ENCODE measurements at places on chromosomes 5 and 9.

DNA sequence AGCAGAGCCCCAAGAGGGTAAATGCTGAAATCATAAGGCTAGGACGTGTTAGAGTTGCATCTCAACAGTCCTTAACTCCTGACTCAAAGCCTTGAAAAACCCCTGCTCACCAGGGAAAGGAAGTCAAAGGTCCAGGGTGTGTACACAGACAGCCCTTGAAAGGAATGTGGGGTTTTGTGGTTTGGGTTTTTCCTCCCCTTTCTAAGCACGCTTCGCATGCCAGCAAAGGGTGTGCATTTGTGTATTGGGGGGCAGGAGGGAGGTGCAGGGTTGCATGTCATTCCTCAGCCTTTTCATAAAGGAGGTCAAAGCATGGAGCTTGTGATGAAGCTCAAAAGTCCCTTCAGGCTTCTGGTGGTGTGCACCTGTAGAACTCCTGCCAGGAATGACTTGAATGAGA is 17.3 kb upstream of the XPA start:
- DNase-seq = no peak

GRCh38 chr9:76049341-76049740 is 158.9 kb downstream of the PCSK5 start:
- DNase-seq = no peak

GRCh38 chr5:79898611-79899010 is 92.5 kb downstream of the MTX3 start:
- no peak for DNase-seq

DNA sequence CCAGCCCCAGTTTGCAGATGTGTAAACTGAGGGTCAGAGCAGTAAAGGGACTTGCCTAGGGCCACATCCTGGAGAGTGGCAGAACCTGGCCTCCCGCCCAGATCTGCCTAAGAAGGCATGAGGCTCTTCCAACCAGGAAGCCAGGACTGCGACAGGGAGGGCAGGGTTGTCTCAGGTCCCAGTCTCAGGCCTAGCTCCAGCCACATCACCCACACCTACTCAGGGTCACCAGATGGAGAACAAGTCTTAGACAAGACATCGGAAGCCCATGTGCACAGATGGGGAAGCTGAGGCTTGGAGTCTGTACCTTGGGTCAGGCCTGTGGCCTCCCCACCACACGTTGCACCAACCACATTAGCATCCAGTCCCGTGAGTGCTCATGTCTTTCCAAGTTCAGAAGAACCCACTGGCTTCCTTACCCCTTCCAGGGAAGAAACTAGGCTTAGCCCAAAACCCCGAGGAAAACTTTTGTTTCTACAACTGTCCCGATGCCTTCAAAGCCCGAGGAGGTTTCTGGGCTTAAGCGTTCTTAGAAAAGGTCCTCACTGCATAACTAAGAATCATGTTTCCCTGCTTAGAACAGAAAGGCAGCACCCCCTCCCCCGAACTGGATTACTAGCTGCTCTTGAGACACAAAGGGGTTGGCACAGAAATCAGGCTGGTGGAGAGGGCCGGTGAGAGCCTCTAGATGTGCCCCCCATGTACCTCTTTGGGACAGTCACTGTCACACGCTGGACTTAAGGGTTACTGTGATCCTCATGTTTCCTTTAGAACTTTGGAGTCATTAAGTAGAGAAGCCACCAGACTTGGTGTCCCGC is 2.2 kb downstream of the FAM78A start:
- DNase-seq = no peak

DNA sequence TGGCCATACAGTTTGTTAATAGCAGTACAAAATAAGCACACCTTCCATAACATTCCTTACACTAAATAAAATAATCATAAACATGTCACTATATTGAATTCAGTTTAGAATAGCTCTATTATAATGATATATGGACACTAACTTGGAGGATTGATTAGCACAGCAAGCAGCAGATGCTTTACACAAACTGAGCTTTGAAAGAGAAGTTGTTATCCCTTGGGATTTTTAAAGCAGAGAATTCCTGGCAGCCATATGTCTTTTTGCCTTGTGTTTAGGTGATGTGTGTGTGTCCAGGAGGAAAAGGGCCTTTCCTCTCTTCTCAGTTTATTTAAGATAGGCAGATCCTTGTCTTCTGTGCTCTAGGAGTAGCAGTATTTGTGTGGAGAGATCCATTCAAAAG is 232.2 kb upstream of the GRIN3A start:
- DNase-seq = no peak

DNA sequence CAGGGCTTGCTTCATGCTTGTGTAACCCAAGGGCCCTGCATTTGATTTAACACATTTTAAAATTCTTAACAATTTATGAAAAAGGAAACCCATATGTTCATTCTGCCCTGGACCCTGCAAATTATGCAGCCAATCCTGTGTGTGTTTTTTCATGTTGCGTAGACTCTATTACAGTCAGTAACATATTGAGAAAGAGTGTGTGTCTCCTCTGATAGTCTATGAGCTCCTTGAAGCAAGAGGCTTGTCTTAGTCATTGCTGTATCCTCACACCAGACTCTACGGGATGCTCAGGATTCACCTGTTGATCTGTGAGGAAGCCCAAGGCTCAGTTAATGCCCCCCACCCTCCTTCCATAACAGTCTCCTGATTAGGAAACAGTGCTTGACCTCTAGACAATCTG is 177.3 kb upstream of the DMAC1 start:
- DNase-seq = no peak

Data from T-helper 2 cell treated with Interferon-gamma antibody and Interleukin-4, amounts not matched to agents 5 μg/mL and 100 μg/mL, for 36 hours (primary cell).